ENCODE measurements at places on chromosomes 7 and 10. TPM values are rescaled to one million over a fixed set of nuclear protein-coding genes. Genes with fewer than 3 reads are reported as not detected.

The AKR1D1 gene
- not detected for total RNA-seq

The ACTL6B gene
- 58.7 TPM for total RNA-seq

The PPP1R3C gene
- 19.6 TPM for total RNA-seq

The CPA2 gene
- total RNA-seq = not detected

The ANKRD30A gene
- total RNA-seq = not detected

The CAMK2B gene
- total RNA-seq = 33.6 TPM

The RAB19 gene
- total RNA-seq = not detected
